Activated CD8-positive, alpha-beta memory T cell treated with anti-CD3 and anti-CD28 coated beads for 4 hours (primary cell): ENCODE measurements at places on chromosomes 1 and 21.

GRCh38 chr21:15003463-15004135, 61.2 kb downstream of the NRIP1 start:
- no peak for DNase-seq

DNA sequence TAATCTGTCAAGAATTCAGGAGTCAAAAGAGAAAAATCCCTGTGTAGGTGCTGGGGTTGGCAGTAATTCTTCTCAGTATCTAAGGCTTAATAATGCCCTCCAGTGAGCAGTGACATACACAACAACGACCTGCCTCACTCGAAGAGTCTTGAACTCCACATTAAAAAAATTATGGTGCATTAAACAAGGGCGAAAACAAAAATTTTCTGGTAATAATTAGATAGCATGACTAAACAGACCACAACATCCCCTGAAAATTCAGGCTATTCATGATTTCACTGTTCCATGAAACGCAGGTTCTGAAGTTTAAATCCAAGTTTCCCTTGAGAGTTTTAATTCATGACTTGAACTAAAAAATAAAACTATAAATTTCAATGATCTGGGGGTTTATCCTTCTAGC, 5.1 kb downstream of the SRSF4 start:
- DNase-seq: no peak

DNA sequence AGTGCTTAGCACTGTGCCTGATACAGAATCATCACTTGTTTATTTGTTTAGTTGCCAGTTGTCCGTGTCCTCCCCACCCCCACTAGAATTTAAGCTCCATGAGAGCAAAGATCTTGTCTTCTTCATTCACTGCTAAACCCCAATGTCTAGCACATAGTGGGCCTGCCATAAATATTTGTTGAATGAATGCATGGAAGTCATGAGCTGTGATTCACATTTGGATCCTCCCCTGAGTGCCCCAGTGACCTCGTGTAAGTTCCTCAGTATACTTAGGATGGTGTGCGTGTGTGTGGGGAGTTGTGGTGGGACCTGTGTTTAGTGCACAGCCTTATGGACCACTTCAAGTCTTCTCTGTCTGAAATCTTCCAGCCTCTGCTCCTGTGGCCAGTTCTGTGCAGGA, 23.1 kb downstream of the IER5 start:
- DNase-seq: no peak

DNA sequence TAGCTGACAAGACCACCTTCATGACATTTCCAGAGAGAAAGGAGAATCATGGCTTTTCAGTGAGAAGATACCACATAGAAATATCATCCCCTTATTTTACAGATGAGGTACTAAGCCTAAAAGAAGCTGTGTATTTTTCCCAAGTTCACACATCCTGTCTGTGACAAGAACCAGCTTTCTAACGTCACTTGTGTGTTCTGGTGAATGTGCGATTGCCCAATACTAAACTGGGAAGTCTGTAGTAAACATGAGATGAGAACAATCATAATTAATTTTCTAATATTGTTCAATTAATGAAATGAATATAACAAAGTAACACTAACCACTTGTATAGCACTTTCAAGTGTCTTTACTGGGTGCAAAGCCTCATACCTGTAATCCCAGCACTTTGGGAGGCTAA, 46.0 kb downstream of the PTGER3 start:
- DNase-seq: no peak

DNA sequence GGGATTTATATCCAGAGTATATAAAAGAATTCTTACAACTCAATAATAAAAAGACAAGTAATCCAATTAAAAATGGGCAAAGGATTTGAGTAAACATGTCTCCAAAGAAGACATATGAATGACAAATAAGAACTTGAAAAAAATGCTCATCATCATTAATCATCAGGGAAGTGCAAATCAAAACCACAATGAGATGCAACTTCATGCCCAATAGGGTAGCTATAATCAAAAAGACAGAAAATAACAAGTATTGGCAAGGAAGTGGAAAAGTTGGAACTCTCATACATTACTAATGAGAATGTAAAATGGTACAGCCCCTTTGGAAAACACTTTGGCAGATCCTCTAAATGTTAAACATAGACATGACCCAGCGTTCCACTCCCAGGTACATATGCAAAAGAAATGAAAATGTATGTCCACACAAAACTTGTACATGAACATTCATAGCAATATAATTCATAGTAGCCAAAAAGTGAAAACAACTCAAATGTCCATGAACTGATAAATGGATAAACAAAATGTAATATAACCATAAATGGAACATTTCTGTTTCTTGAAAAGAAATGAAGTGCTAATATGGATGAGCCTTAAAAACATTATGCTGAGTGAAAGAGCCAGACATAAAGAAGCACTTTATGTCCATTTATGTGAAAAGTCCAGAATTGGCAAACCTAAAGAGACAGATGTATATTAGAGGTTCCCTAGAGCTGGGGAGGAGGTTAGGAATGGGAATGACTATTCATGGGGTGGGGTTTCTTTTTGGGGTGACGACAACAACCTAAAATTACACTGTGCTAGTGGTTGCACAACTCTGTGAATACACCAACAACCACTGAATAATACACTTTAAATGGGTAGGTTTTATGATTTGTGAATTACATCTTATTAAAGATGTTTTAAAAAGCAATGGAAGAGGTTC, 259.7 kb downstream of the RHOU start:
- DNase-seq: no peak

DNA sequence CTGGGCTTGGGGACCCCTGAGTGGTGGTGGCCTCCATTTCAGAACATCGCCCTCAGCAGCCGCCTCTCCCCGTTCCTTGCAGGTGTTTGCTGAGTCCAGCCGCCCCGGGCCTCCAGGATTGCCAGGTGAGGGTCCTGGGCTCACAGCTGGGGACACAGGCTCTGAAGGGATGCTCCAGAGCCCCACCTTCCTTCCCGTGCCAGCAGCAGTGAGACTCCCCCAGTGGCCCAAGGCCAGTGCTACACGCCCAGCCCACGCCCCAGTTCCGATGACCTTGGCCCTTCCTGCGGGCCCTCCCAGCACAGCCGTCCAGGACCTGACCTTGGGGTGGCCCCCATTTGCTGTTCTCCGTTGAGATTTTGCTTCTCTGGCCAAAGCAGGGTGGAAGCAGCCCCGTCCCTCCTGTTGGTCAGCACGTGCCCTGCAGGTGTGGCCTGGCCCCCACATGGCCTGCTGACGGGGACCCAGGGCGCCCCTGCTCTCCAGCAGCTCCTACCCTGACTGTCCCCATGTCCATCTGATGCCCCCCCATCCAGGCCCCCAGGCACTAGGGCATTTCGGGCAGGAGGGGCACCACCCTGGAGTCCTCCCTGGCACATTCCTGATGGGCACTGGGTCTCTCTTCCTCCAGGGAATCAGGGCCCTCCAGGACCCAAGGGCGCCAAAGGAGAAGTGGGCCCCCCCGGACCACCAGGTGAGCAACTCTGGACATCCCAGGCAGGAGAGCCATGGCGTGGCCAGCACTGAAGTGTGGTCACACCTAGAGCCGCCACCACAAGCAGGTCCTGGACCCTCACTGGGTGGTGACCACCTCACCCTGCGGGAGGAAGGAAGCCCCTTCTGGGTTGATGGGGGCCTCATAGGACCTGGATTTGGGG, 45.0 kb downstream of the SLC19A1 start:
- DNase-seq: no peak

GRCh38 chr1:211495584-211495983, 3.6 kb upstream of the RD3 start:
- no peak for DNase-seq

DNA sequence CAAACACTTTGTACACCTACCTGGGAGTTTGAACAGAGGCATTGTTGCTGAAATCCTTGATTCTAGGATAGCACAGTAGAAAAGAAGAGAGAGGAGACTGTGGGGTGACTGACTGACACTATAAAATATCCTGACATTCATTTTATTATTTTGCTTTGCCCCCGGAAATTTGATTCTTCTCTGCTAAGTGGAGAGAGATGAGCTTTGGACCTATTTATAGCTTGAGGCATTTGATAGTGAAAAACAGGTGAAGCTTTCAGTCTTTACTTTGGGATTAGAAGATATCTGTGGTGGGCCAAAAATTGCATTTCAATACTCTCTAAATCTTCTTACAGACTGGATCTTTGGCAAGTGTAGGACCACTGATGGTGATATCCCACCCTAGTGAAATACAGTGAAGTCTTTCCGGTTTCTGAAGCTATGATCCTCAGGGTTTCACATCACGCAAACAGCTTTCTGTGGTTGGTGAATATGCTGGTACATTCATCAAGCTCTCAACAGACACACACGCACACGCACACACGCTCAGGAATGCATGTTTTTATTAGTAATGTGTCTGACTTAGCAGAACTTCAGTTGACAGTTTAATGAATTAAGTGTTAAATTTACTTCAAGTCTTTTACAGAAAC, at the start of gene AMPD1:
AMPD1 (minus strand) TSS at position 117 of the 629 bp plus-strand sequence; CDS start at position 42, 75 bp downstream.
- DNase-seq: no peak

DNA sequence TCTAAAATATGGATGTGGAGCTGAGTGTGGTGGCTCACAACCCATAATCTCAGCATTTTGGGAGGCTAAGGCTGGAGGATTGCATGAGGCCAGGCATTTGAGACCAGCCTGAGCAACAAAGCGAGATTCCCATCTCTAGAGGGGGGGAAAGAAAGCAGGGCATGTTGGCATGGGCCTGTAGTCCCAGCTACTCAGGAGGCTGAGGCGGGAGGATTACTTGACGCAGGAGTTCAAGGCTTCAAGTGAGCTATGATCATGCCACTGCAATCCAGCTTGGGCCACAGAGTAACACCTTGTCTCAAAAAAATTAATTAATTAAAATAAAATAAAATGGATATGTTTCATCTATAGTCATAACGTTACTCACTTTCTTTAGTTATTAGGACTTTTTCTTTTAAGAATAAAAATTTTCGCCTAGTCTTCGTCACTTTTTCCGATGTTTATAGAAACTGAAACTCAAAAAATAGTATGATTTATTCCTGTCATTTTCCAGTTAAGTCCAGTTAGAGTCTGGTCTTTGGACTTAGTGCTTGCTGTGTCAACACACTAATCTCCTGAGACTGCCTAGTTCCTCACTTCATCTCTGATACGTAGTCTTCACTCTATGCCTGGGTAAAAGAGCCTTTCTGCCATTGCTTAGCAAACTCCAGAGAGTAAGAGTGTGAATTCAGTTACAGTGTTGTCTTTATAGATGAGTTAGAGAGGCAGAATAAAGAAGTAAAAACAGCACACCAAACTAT, 28.0 kb downstream of the IARS2 start:
- no peak for DNase-seq

GRCh38 chr21:42145569-42146272, 73.2 kb upstream of the ABCG1 start:
- DNase-seq: peak; percentile 38

DNA sequence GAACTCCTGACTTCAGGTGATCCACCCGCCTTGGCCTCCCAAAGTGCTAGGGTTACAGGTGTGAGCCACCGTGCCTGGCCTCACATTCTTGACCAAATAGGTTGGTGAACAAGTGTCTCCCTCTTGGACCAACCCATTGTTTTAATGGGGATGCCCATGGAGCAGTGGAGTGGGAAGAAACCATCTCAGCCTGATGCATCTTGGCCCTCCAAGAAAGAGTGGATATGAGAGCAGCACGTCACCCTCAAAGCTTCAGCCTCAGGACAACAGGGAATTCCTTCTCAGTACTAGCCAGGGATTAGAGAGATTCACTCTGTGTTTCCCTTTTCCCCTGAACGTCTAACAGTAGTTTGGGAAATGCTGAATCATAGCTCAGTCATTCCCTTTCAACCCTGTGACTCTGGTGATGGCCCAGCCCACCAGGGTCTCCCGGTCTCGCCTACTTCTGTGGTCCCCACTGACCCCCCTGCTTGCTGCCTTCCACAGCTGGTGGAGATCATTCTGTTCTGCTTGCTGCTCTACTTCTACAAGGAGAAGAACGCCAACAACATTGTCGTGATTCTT, 37.4 kb downstream of the NIPAL3 start:
- no peak for DNase-seq

- no peak for DNase-seq
These were observed 2.0 kb downstream of the QSOX1 start for GRCh38 chr1:180156631-180157091.

DNA sequence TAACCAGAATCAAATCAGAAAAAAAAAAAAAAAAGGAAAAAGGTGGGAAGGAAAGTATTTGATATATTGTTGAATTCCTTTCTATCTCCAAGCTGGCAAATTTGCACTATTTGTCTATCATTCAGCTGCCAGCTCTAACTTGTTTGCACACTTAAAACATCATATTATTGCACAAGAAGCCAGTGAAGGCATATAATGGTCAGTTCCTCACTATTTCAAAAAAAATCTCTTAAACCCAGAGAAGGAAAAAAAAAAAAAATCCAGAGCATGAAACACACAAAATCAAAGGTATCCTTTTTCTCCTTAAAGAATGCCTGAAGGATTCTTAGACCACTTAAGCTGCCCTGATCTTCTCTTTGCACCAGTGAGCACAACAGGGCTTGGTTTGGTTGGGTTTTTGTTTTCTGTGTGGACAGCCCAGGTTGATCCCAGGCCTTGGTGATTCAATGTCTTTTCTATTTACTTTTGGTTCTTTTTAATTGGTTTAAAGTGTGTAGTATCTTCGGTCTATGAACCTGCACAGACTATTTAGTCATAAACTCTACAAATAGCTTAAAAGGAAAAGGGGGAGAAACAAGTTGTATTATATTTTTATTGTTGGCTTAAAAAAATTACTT, 40.2 kb downstream of the DUSP10 start:
- DNase-seq: no peak

- no peak for DNase-seq
These were observed 2.5 kb downstream of the INKA2 start for GRCh38 chr1:111736548-111737215.

GRCh38 chr1:2101946-2102345, 51.7 kb downstream of the PRKCZ start:
- no peak for DNase-seq

GRCh38 chr1:2314273-2314802, 77.0 kb downstream of the MORN1 start:
- no peak for DNase-seq

DNA sequence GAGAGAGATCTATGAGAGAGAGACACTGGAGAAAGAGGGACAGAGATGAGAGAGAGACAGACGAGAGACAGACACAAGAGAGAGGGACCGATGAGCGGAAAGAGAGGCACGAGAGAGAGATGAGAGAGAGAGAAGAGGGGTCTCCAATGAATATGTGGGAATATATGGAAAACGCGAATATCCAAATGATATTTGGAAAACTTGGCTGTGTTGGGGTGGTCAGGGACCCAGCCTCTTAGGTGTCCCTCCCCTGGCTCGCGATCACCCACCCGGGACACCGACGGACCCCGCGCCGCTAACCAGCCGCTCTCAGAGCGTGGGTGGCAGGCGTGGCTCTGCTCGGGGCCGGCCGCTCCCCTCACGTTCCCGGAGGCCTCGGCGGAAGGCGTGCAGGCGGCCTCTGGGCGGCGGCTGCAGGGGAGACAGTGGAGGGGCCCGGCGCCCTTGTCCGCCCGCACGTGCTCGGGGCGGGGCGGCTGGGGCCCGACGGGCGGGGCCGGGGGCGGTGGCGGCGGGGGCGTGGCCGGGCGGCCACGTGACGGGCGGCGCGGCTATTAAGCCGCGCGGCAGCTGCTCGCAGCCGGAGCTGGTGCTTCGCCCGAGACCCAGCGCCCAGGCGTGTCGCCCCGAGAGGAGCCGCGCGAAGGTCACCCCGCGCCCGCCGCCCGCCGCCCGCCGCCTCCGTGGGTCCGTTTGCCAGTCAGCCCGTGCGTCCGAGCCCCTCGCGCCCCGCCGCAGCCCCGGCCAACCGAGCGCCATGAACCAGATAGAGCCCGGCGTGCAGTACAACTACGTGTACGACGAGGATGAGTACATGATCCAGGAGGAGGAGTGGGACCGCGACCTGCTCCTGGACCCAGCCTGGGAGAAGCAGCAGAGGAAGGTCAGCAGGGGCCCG, at the start of gene ACTN2:
ACTN2 (plus strand) TSS at position 583 of the 898 bp plus-strand sequence; CDS start at position 758, 175 bp downstream.
- DNase-seq: no peak
